NB4 (cell line): ENCODE measurements at places on chromosomes 11 and 22.

- no peak for DNase-seq
Measured at GRCh38 chr11:95455228-95455970, 224.4 kb upstream of the SESN3 start.

DNA sequence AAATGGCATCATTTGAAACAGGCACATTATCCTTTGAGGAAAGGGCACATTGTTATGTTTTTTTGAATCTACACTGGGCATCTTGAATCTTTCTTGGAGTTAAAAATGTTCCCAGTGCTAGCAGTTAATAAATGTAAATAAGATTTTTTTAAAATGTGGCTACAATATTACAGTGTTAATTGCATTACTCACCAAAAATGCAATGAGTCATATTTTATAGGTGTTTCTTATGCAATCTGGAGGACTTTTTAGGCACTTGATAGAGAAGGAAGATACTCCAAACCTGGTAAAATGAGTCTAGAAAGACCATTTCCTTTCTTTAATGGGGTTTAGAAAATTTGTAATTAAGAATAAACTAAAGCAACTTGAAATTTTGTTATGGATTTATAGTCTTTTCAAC is 238.0 kb downstream of the METTL15 start:
- peak; percentile 3 for DNase-seq

DNA sequence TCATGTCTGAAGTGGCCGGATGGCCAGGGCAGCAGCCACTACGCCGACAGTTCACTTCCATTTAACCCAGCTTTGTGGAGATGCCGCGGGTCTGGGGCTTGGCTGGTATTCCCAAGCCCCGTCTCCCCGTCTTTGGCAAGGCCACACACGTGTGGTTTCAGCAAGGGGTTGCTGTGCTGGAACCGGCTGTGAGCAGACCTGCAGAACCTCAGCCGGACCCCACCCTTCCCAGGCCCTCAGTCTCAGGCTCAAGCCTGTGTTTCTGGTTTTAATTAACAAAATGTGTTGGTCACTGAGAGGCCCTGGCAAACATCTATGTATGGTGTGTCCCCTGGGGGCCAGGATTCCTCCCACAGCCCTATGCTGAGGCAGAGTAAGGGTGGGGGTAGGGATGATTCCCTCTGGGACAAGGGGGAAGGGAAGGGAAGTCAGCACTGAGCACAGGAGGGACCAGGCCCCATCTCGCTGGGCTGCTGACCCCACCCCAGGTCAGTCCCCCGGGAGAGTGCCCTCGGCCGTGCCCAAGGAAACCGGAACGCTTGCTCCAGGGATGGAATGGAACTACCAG is 9.3 kb downstream of the OSBPL5 start:
- DNase-seq = peak; percentile 69

GRCh38 chr11:116336540-116336939 is 436.2 kb downstream of the BUD13 start:
- no peak for DNase-seq

GRCh38 chr11:27209562-27210005 is 153.4 kb downstream of the CCDC34 start:
- peak; percentile 94 for DNase-seq

DNA sequence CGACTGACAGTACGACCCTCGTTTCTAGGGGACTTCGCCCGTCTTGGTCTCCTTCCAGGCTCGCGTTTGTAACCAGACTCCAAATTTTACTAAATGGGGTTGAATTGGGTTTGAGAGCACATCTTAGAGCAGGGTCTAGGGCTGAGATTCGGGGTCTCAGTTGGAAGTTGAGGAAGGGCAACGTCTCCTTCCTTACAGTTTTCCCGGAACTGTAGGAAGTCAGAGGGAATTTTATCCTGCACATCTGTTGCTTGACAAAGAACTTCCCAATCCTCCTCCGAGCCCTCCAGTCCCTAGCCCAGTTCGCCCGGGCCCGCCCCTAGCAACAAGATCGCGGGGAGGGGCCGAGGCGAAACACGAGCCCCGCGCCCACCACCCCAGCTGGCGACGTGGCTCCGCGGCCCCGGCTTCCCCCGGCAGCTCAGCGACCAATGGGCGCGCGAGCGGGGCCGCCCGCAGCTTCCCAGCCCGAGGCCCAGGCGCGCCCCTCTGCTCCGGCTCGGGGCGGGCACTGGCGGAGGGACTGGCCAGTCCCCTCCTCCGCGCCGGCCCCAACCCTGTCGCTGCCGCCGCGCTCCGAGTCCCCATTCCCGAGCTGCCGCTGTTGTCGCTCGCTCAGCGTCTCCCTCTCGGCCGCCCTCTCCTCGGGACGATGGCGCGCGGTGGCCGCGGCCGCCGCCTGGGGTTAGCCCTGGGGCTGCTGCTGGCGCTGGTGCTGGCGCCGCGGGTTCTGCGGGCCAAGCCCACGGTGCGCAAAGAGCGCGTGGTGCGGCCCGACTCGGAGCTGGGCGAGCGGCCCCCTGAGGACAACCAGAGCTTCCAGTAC is at the start of gene RCN1:
TSS of gene RCN1 (plus strand) at position 530 of the 826 bp plus-strand sequence. CDS start at position 653, 123 bp downstream.
- peak; percentile 85 for DNase-seq

GRCh38 chr11:112961146-112961668 is at the start of gene NCAM1:
TSS of gene NCAM1 (plus strand) at chr11:112961420.
- DNase-seq = peak; percentile 95

GRCh38 chr22:26131589-26132154 is 37.6 kb upstream of the SEZ6L start:
- no peak for DNase-seq

GRCh38 chr22:35158336-35158735 is 92.4 kb downstream of the ISX start:
- no peak for DNase-seq
